Substantia nigra (tissue), 51 donors: ENCODE measurements at places on chromosomes 11 and 22.
A peak's percentile ranks its signal among the peaks of the same experiment; 100 is the strongest.

GRCh38 chr11:99489581-99489980 is 468.8 kb downstream of the CNTN5 start:
- no peak for DNase-seq

DNA sequence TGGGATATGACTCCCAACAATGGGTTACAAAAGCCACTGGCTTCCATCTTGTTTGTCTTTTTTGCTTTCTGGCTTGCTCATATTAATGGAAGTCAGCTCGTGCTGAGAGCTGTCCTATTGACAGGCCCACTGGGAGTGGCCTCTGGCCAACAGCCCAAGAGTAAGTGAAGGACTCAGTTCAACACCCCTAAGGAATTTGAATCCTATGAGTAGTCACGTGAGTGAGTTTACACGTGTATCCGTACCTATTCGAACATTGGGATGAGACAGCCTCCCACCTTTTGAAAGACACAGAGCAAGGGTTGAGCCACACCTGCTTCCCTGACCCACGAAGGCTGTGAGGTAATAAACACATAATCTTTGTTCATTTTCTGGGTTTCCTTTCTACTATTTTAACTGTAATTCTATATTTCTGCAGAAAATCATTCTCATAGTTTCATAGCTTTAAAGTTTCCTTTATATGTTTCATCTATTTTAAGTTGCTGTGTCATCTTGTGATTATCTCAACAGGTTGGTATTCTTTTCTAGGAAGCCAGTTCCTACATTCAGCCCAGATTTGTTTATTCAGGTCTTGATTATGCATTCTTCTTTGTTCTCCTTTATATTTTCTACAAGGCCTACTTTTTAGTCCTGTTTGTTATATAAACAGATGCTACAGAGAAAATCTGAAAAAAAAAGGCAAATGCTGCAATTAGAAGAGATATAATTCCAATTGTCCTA is 802.3 kb downstream of the CNTN5 start:
- DNase-seq = no peak

DNA sequence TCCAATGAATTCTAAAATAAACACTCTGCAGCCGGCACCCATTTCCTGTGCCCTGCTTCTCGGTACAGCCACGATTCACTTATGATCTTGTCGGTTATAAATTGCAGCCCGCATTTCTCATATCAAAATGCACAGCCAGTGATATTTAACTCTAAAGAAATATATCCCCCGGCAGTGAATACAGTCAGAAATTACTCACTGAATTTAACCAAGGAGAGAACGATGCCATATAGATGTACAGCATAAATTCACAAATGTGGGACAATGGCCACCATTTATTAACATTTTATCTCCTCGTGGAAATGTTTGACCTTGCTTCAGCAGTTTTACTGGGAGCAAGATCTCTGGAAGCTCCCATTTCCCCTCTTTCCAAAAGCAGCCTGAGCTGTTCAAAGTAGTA is 1517.8 kb downstream of the BRD1 start:
- no peak for DNase-seq

GRCh38 chr11:118342503-118343161 is at the start of gene CD3D:
TSS of gene CD3D (minus strand) at chr11:118342705. CDS start at chr11:118342607, 98 bp downstream.
- DNase-seq = no peak

DNA sequence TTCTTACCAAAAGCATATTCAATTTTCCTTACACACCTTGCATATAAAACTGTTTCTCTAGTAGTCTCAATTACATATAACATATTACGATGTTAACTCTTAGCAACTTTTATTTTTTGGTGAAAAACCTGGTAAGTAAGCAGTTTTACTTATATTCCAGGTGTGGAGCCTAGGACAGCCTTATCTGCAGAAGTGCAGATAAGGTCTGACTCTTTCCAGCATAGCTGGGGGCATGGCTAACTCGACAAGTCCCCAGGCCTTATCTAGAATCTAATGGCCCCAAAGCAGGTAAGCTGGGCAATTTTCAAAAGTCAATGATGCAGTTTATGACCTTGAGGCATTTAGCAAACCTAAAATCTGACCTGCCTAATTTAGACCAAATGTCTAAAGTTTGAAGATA is 4.2 kb upstream of the C1QTNF6 start:
- no peak for DNase-seq

DNA sequence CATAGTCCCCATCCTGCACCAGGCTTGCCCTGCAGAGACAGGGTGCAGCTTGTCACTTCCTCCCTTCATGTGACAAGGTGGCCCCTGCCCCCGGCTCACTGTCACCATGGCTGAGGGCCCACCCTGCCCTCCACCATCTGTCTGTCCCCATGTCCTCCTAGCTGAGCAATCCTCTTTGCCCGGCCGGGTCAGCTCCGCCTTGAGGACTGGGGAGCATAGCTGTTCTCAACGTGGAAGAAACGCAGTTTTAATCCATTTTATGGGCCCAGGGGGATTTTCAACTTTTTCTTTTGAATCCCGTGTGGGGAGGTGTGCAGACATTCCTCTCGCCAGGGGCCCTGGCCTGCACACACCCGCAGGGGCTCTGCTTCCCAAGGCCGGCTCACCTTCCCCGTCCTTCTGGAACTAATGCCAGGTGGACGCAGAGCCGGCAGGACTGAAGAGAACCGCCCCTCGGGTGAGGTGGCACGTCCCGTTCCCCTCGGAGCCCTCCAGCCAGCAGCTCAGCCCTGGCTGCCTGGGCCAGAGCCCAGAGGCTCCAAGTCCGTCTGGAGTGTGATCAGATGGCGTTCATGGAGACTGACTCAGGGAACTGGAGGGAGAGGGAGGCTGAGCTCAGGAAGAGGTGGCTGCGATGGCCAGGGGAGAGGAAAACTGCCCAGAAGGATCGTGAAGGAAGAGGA is 1108.7 kb downstream of the BRD1 start:
- no peak for DNase-seq

DNA sequence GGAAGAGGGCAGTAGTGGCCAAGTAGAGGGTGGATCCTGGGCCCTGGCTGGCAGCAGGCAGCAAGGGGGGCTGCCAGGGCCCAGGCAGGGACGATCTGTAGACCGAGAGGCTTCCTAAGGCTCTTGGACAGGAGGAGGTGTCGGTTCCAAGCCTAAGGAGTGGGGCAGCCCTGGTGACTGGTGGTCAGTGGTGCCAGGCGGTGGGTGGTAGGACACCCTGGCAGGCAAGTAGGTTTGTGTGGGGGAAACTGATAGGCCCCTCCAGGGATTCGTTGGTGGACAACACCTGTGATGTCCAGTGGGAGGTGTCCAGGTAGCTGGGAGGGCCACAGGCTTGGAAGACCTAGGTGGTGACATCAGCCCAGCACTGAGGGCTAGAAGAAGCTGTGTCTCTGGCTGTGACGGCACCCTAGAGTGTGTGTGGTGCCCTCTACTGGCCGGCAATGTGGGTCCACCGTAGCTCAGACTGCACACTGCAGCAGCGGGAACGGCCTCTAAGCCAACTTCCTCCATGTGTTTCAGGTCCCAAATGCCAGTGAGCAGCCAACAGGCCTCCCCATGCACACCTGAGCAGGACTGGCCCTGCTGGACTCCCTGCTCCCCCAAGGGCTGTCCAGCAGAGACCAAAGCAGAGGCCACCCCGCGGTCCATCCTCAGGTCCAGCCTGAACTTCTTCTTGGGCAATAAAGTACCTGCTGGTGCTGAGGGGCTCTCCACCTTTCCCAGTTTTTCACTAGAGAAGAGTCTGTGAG is 9.4 kb upstream of the SAMM50 start:
- peak; percentile 54 for DNase-seq

DNA sequence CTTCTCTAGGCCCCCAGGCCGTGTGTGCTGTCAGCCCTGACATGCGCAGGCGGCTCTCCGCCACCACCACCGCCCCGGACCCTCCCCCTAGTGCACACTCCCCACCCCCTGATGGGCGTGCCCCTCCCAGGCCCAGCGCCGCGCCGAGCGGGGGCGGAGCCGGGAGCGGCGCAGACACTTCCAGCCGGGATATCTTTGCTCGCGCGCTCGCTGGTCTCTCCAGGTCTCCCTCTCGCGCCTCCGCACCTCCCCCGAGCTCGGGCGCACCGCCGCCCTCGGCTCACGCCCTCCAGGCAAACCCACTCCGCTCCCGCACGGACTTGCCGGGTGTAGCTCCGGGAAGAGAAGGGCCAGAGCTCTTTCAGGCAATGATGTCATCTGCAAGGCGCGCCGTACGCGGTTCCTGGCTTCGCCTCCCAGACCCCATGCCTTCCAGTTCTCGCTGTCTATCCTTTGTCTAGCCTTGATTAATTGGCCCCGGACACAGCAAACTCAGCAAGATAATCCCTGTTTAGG is at the start of gene SCN3B:
Gene SCN3B (minus strand): TSS at position 59 of the 516 bp plus-strand sequence. CDS start 823 bp downstream, outside the sequence.
- no peak for DNase-seq

DNA sequence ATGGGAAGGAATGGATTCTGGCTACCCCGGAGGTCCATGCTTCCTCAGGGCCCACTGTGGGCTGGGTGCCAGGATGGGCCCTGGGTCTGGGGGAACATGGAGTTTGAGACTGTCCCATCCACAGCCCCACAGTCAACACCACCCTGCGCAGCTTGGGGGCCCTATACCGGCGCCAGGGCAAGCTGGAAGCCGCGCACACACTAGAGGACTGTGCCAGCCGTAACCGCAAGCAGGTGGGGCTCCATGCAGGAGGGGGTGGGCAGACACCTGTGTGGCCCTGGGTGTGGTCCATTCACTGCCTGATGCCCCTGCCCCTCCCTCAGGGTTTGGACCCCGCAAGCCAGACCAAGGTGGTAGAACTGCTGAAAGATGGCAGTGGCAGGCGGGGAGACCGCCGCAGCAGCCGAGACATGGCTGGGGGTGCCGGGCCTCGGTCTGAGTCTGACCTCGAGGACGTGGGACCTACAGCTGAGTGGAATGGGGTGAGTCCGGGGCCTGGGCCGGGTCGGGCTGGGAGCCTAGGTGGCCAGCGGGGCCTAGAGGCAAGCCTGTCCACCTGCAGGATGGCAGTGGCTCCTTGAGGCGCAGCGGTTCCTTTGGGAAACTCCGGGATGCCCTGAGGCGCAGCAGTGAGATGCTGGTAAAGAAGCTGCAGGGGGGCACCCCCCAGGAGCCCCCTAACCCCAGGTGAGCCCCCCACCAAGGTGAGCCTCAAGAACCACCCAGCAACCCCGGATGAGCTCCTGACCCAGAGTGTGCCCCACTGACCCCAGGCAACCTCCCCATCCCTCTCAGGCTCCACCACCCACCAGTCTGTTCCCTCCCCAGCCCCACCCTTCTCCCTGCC is 2.7 kb upstream of the RAB1B start:
- DNase-seq = no peak
